Left ventricle myocardium superior (tissue), 1 donor: ENCODE measurements at places on chromosomes 4 and X. TPM values are rescaled to one million over a fixed set of nuclear protein-coding genes. Genes with fewer than 3 reads are reported as not detected.

RAI2 gene
- 22.3 TPM for total RNA-seq

DNA sequence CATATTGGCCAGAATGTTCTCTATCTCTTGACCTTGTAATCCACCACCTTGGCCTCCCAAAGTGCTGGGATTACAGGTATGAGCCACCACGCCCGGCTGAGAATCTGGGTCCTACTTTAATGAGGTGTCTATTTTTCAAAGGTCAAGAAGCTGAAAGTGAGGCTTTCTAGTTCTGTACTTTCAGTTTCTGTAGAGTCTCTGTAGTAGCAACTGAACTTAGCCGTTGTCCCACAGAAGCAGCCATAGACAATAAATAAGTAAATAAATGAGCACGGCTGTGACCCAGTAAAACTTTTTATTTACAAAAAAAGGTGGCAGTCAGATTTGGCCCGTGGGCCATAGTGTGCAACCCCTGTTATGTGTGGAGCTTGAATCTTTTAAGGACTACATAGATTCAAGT, 92.0 kb downstream of the FNIP2 start:
- no peak for DNase-seq

DNA sequence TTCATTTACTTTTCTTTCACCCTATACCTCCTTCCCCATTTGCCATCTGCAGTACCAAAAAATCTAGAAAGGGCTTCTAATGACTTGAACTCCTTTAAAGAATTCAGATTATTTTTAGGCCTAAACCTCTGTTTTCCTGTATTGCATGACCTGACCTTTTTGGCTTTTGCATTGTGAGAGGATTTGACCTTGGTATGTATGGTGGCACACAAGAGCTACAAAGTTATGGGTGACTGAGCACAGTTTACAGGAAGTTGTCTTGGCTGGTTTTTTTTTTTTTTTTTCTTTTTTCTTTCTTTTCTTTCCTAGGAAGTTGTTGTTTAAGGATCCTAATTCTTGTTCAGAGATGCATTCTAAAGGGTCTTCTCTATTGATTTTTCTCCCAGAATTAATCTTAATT, 32.0 kb upstream of the MTMR8 start:
- no peak for DNase-seq

DNA sequence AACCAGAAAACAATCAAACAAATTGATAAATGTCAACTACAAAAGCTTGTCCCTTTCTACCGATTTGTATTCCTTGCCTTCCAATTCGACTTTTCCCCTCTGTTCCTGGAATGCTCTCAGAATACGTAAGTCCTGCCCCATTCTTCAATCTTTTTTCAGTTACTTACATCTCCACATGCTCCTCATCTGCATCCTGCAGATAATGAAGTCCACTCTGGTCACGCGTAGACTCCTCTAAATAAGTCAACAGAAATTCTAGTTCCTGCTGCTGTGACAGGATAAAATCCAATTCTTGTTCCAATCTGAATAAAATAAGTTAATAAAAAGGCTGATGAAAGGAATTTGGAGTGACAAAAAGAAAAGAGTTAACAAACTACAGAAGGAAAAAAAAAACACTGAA, 34.4 kb upstream of the RBM41 start:
- DNase-seq, result no peak

DNA sequence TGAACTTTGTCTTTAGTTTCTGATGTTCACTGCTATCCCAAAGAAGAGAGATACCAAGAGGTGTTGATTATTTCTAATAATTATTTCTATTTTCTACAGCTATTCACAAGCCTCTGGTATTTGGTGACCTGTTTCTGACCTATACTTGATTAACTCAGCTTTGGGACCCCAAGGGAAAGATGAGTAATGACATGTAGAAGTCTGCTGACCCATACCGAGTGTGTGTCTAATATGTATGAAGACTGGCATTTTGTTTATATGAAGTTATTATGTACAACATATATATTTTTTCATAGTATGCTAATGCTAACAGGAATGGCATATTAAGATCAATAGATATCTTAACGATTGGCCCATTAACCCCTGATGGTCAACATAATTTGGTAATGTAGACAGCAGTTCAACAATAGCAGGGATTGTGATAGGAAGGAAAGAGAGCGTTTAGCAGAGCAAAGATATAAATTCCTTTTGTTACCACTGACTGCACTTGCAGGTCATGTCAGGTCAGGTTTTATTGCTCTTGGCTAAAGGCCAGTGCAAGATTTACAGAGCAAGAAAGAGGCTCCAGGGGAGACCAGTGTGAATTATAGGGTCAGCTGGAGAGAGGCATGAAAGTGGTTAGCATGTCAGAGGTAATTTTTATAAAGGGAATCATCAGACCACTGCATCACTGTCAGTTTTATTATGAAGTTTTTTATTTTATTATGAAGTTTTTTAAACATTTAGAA, 94.7 kb upstream of the DIPK2B start:
- no peak for DNase-seq

NLRP2B gene
- total RNA-seq, result not detected

GRCh38 chr4:53459548-53459947, 82.1 kb downstream of the FIP1L1 start:
- no peak for DNase-seq

GRCh38 chr4:2771264-2771663, 15.1 kb upstream of the TNIP2 start:
- DNase-seq, result no peak

DNA sequence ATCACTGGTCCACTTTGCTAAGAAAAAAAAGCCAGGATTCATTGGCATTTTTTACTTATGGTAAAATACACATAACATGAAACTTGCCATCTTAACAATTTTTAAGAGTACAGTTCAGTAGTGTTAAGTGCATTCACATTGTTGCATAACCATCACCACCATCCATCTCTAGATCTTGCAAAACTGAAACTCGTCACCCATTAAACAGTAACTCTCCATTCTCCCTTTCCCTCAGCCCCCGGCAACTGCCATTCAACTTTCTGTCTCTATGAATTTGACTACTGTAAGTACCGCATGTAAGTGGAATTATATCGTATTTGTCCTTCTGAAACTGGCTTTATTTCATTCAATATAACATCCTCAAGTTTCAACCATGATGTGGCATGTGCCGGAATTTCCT, 56.3 kb upstream of the LNX1 start:
- no peak for DNase-seq

HTR2C gene
- total RNA-seq, result not detected

DNA sequence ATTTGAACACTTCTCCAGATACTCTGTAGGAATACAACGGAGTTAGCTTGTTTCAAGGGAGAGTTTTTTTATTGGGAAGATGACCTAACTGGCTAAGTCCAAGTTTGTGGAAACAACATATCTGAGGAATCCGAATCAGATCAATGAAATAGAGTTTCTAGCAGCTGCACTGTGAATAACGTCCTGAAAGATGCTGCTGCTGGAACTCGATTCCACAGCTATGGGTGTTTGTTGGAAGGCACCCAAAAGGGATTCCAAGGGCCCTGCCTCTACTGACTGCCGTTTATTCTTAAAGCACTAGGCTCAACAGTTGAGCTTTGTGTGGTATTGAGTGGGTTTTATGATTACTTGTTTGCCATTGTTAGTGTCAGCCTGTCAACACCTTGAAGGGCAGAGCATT, 6.6 kb upstream of the GBA3 start:
- DNase-seq, result no peak

- no peak for DNase-seq
Measured at GRCh38 chrX:19585332-19586082, 70.2 kb upstream of the MAP3K15 start.

DNA sequence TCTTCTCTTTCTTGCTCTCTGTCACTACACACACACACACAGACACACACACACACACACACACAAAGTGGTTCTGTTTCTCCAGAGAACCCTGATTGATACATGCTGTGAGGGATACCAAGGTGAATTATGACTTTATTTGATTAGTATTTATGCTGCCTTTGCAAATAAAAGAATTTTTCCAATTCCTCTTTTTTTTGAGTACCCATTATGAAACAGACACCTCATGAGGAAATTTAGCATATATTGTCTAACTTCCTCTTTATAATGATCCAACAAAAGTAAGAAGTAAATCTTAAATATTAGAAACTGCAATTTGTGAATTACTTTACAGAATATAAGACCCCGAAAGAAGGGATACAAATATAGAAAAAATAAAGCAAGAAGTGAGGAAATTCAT, 14.3 kb upstream of the RAB28 start:
- no peak for DNase-seq

DNA sequence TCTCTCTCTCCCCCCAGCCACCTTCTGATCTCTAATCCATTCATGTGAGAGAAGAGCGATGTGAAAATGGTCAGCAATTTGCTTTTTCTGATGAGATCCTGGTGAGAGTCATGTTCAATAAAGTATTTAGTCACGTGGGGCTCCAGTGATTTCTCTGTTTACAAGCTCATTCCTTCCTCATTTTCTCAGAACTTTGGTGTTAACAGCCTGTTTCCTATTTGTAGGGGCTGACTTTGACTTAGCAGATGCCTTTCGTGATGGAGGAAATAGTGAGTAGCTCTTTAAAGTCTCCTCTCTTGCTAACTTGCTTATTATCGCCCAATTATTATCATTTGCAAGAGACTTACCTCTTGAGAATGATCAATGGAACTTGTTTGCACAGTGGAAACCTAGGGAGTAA, 72.6 kb upstream of the CD99 start:
- DNase-seq, result no peak

GRCh38 chr4:42225286-42225685, 72.8 kb upstream of the BEND4 start:
- DNase-seq, result no peak

DNA sequence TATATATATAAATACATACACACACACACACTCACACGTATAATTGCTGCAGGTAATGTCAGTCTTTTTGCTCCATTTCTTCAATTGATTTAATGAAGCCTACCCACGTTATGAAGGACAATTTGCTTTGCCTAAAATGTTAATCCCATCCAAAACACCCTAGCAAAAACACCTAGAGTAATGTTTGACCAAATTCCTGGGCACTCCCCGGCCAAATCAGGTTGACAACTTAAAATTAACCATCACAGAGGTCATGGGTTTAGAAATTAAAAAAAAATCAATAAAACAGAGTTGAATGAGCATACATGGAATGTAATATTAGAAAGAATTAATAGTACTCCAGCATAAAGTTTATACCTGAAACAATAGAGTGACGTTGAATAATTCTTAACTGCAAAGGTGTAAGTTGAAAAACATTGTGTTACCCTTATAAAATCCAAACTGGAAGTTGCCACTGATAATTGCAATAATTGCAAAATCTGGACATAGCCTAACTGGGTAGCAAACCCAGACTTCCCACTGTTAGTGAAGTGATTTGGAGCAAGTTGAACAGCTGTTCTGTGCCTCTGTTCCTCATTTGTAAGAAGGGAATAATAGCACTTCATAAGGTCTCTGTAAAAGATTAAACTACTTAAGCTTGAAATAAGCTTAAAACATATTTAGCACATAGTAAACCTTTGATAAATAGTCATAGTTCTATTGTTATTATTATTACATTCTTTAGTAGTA, 2120.5 kb downstream of the PCDH7 start:
- no peak for DNase-seq

DNA sequence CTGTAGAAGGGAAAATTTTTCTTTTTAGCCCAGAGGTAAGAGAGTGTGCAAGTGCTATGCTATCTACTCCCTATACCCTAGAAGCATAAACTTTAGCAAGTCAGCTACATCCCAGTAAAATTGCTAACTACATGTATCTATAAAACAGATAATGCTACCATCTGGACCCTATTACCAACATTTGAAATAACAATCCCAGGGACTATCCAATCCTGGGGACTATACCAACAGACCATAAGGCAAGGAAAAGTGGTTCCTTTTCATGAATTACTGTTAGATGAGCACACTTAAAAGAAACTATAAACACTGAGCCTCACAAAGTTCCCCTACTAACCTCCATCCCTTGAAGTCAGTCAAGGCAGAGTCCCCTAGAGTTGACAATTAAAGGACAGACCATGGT, 213.6 kb upstream of the VEGFC start:
- DNase-seq, result no peak

GAB3 gene
- 14.1 TPM for total RNA-seq

- DNase-seq, result no peak
Measured at GRCh38 chr4:110988722-110989121, 365.8 kb upstream of the PITX2 start.

DNA sequence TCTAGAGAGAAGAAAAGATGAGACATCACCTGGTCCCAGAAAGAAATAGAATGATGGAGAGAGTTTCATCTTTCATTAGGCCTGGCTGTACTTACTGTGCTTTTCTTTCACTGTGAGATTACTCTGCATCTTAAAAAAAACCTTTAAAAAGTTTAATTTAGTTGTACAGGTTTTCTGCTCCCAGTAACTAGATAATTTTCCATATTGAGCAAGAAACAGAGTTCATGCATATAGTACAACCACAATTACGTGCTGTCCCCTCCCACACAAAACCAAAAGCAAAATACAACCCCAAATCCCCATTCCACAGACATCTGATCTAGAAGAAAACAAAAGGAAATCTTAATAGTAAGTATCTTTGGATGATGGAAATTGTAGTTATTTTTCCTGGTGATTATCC, 371.2 kb downstream of the SH2D1A start:
- no peak for DNase-seq

- no peak for DNase-seq
Measured at GRCh38 chrX:108091878-108092291, 307 bp downstream of the ATG4A start.

GRCh38 chrX:36978886-36979285, 29.3 kb upstream of the FAM47C start:
- DNase-seq, result no peak

- no peak for DNase-seq
Measured at GRCh38 chr4:54103190-54103574, 3.2 kb downstream of the GSX2 start.

CHST7 gene
- 13.8 TPM for total RNA-seq

TNIP3 gene
- not detected for total RNA-seq

DNA sequence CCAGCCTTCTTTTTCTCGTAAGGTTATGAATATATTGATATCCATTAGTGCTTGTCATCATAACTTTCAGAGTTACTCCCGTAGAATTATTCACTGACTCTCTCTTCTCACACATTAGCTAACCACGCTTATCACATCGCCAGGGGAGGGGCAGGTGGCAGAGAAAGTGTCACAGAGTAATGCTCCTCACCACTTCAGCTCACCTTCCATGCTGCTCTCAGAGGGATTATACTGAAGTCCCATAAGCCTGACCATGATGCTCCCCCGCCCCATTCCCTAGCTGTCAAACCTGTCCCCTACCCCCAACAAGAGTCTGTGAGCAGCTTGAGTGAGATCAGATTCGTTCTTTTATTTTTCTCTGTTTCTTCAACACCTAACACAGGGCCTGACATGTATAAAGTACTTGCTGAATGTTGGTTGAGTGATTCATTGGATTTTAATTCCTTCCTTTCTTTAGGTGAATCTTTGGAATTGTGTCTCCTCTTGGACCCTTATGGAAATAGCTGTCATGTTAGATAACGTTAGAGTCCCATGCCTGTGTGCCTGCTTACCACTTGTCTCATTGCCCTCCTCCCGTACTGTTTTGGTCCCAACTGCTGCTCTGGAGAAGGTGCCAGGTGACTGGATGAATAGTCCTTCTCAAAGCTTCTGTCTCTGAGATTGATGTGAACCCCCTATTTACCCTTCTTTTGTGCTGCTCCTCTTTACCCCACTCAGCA, 55.1 kb downstream of the RS1 start:
- no peak for DNase-seq

GRCh38 chr4:1851575-1852410, 4.2 kb downstream of the LETM1 start:
- DNase-seq, result peak; percentile 80

PDCL2 gene
- total RNA-seq, result not detected
